ENCODE measurements at places on chromosomes 2 and 18. TPM values are rescaled to one million over a fixed set of nuclear protein-coding genes. Genes with fewer than 3 reads are reported as not detected.

Gene RFX8
- 5.1 TPM for total RNA-seq

Gene LRRC30
- total RNA-seq, result not detected

Gene PROKR1
- 0.11 TPM for total RNA-seq

Gene NT5C1B
- total RNA-seq, result not detected

Gene GAD1
- 0.13 TPM for total RNA-seq

Gene BUB1
- total RNA-seq, result 16.3 TPM

Gene ITGB6
- total RNA-seq, result not detected

Gene RUFY4
- total RNA-seq, result not detected

Gene CRYGD
- total RNA-seq, result not detected

Gene MAP4K4
- 115 TPM for total RNA-seq

Gene SPDYA
- total RNA-seq, result not detected

Gene FOXD4L1
- total RNA-seq, result not detected

Gene EIF5B
- total RNA-seq, result 6.7 TPM

Gene HADHA
- total RNA-seq, result 121 TPM

Gene UGT1A1
- total RNA-seq, result not detected

Gene HTR2B
- total RNA-seq, result not detected

All from GM23248 (cell line).